ENCODE measurements at places on chromosomes 4 and X.

DNA sequence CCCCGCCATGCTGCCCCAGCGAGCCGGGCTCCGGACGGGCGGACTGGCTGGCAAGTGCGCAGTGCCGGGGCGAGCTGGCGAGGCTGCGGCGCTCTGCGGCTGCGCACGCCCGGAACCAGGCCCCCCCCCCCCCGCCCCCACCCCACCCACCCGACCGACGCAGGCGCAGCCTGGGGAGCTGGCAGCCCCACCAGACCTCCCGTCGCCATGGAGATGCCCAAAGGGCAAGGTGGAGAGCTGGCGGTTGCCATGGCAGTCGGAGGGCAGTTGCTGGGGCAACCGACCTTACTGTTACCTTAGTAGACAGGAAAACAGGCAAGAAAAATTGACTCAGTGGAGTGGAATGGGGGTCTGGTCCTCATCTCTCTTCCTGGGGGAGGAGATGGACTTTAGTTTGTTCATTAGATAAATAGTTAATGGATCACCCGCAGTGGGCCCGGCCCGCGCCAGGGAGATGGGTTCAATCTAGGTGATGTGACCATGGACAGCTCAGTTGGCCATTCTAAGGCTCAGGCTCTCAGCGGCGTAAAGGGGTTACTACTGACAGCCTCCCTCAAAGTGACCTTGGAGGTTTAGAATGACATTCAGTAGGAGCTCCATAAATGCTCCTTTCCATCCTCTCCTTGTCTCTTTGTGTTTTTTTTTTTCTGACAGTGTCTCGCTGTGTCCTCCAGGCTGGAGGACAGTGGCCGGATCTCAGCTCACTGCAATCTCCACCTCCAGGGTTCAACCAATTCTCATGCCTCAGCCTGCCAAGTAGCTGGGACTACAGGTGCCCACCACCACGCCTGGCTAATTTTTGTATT is at the start of gene PCSK1N:
PCSK1N (minus strand) TSS at position 87 of the 806 bp plus-strand sequence; CDS start at position 9, 78 bp downstream.
- DNase-seq, result peak; percentile 57

- no peak for DNase-seq
Measured at GRCh38 chr4:96729641-96730040, 889.7 kb downstream of the PDHA2 start.

DNA sequence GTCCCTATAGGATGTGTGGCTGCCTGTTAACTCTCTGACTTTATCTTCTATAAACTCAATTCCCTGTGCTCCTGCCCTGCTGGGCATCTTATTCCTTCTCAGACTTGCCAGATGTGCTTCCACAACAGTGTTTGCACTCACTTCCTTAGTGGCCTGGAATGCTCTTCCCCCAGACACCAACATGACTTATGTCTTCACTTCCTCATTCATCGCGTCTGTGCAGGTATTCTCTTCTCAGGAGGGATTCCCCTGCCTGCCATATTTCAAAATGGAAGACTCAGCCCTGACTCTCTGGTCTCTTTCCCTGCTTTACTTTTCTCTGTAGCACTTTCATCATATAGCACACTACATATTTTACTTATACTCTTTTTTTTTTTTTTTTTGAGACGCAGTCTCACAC is 344.0 kb downstream of the CENPC start:
- DNase-seq, result no peak

DNA sequence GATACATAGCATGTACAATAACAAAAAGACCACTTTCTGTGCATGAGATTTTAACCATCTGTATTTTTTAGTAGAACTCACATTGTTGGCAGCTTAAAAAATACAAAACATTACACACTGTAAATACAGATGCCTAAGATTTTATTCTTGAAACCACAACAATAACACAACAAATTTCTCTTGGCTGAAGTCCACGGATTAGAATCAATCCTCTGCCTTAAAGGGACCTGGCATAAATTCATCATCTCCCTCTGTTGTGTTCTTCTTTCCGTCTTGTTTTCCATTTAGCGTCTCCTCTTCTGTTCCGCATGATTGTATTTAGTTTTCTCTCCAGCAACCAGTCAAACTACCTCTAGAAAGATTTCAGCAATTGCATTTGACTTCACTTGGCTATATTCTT is 231.0 kb downstream of the SPOCK3 start:
- peak; percentile 12 for DNase-seq

- DNase-seq, result no peak
Measured at GRCh38 chr4:184816962-184817361, 8.8 kb downstream of the ACSL1 start.

DNA sequence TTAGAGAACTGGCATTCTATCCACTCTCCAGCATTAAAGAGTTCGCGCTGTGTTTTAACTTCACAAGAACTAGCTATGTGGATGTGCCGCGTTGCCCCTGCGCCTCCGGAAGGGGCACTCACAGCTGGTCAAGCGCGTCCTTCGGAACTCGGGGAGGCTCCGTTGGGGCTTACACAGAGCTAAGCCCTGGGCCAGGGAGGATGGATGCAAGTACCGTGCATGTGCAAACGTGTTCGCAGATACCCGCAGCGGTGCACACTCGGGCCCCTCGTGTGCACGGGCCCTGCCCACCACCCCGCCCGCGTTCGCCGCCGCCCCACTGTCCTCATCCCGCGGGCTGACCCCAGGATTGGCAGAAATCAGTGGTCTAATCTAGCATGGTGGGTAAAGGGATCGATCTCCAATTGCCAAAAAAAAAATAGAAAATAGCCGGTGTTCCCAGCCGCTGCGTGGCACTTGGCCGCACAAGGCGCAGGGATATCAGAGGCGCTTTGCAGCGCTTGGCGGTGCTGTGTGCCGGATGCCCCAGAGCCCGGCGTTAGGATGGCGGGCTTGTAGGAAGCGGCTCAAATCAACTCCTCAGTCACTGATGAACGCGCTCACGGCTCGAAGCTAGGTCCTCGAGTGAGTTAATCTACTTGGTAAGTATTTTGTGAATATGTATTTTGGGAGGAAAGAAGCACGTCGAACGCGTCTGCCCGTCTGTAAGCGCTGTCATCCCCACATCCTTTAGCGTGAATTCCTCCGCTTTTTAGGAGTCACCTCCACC is 989 bp upstream of the PCDH10 start:
- peak; percentile 27 for DNase-seq

DNA sequence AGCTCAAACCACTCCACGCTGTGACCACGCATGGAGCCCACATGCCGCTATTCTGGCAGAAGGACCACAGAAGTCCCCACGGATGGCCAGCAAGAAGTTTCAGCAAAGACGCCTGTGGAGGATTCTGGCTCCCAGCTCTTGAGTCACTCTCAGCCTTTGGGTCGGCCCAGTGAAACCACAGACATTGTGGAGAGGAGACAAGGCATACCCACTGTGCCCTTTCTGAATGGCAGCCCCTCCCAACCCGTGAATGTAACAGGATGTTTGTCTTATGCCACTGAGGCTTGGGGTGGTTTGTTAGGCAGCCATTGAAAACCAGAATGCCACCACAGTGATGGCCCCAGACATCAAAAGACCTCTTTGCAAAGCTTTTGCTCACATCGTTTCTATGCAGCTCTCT is 42.7 kb downstream of the ABLIM2 start:
- no peak for DNase-seq

GRCh38 chr4:121519236-121519838 is 138.5 kb upstream of the QRFPR start:
- DNase-seq, result no peak

- DNase-seq, result no peak
Measured at GRCh38 chrX:71616672-71617529, 1.4 kb downstream of the CXCR3 start.

GRCh38 chr4:79723507-79723906 is 315.5 kb upstream of the GK2 start:
- no peak for DNase-seq

DNA sequence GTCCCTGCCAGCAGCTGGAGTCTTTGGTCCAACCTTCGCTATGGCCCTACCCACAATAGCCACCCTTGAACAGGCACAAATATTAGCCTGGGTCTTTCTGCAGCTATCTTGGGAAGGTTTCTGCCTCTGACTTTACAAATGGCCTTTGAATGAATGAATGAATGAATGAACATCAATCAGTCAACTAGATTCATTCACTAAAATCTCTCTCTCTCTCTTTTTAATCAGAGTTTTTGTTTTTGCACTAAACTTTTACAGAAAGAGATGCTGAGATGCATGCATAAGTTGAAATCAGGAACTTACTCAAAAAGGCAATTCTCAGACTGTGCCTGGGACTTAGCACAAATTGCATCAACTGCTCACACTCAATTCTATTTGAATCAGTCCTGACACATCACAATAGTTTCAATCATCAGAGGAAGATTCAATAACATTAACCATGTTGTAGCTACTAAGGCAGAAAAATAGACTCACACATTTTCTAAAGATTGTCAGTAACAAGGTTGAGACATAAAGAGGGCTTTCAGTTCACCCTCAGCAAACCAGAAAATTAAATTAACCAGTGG is 55.0 kb downstream of the ANXA3 start:
- no peak for DNase-seq

- peak; percentile 71 for DNase-seq
Measured at GRCh38 chr4:140609548-140610425, 41.0 kb upstream of the UCP1 start.

DNA sequence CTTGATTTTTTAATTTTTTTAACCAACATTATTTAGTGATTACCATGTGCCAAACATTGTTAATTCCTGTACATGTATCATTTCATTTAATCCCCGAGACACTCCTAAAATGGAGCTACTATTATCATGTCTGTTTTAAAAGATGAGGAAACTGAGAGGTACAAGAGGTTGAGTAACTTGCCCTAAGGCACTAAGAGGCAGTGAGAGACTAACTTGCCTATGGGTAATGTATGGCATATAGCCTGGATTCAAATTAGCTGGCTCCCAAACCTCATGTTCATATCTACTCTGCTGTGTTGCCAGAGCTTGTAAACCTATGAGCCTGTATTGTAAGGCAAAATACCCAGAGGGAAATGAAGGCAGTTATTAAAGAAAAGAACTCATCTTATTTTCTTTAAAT is 443.6 kb downstream of the IL15 start:
- no peak for DNase-seq

- DNase-seq, result no peak
Measured at GRCh38 chr4:122017296-122017695, 65.4 kb upstream of the TRPC3 start.

DNA sequence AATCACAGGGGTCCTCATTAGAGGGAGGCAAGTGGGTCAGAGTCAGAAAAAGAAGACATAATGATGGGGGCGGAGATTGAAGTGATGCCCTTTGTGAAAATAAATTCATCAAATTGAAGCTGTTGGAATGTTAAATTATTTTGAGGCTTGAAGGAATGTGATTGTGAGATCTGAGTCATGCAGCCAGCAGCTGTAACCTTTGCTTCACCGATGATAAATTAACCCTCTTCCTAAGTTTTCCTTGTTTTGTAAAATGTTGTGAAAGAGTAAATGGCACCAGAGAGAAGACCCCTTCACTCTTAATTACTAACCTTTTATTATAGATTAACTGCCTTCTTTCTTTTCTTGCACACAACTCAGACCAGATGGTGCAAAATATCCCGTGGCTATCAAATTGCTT is 47.7 kb upstream of the FAM9A start:
- peak; percentile 50 for DNase-seq

GRCh38 chr4:67234296-67234695 is 311.0 kb downstream of the CENPC start:
- no peak for DNase-seq

DNA sequence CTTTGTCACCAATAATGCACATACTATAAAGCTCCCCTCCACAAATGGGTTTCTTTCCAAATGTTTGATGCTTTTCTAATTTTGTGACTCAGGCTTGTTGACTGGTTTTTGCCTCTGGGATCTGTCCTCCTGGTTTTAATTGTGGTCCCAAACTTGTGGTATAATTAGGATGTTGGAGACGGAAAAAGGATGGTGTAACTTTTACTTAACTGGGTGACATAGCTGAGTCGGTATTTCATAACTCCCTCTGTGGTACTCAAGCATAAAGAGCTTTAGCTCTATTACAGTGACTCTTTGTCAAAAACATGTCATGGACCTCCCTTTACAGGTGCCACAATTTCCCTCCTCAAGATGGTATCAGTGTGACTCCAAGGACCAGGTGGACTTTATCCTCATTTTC is 119.7 kb upstream of the RBPJ start:
- DNase-seq, result no peak

GRCh38 chr4:25213347-25213979 is 20.4 kb upstream of the PI4K2B start:
- DNase-seq, result no peak

DNA sequence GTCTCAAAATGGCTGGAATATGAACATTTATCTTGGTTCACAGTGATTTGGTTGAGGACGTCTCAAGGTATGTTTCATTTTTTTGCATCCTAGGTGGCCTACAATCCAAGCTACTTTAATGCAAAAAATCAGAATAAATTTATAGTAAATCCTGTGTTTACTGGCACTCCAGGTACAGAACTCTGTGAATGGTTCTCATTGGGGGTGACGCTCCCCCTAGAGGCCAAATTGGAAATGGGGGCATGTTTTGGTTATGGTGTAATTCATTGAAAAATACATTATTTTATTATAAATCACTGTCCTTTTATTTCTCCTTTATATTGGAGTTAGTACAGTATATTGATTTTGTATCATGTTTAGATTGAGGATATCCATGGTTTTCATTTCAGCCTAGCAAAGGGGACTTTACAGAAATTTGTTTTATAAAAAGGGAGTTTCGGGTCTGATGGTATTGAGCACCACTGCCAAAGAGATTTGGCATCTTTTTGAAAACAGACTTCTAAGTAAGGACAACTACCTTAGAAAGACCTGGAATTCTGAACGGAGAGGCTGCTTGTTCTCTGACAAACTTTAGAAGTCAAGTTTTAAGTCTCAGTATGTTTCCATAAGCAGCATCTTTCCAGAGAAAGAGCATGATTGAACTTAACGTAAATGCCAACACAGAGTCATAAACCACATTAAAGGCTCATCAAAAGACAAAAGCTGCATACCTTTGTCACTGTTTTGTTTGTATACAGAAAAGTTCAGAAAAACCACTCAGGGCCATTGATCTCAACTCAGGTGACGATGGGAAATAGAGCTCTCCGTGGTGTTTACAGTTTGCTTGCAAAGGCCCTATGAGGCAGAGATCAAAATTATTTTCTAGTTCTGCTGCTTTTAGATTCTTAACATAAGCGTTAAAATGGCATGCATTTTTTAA is 19.4 kb downstream of the MTM1 start:
- peak; percentile 50 for DNase-seq

- DNase-seq, result no peak
Measured at GRCh38 chr4:12987284-12987683, 496.9 kb downstream of the RAB28 start.

GRCh38 chrX:132900633-132901293 is 57.7 kb downstream of the HS6ST2 start:
- DNase-seq, result no peak

- no peak for DNase-seq
Measured at GRCh38 chrX:49701323-49701722, 5.5 kb upstream of the PAGE1 start.

- DNase-seq, result peak; percentile 88
Measured at GRCh38 chr4:77921701-77922100, 59.1 kb downstream of the MRPL1 start.

GRCh38 chr4:136763919-136764318 is 768.4 kb downstream of the PCDH18 start:
- no peak for DNase-seq

All from PC-3 (cell line).